ENCODE measurements at places on chromosomes 2 and 18. TPM values are rescaled to one million over a fixed set of nuclear protein-coding genes. Genes with fewer than 3 reads are reported as not detected.

GRCh38 chr18:11937874-11938478 lies 29.9 kb upstream of the MPPE1 start:
- no peaks in the 10 kb centered on the region for H3K27me3 ChIP-seq
- no peaks in the 10 kb centered on the region for H3K4me1 ChIP-seq
- peak overlapping the region; percentile 24 for H3K27ac ChIP-seq

- H3K27me3 ChIP-seq = no peaks in the 10 kb centered on the region
- H3K4me3 ChIP-seq = no peak overlapping the region
- DNase-seq = no peak
- H3K36me3 ChIP-seq = no peaks in the 10 kb centered on the region
Measured at GRCh38 chr18:39600894-39601293, 2035.3 kb upstream of the CELF4 start.

DNA sequence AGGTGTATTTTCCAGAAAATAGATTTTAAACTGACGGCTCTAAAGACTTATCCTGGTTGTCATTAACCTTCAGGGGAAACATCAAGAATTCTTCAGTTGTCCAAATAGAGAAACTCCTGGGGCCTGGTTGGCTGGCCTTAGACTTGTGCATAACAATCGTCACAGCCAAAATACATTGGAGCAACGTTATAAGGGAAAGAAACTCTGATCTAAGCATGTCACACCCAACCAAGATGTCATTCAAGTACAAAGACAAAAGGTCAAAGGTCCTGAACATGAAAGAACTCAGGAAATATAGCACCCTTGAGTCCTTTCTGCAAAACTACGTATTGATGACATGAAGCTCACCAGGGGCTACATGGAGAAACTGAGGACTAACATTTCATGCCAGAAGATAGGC lies 23.8 kb upstream of the APCDD1 start:
- H3K4me3 ChIP-seq = no peak overlapping the region
- no peak for DNase-seq
- H3K27me3 ChIP-seq = no peaks in the 10 kb centered on the region
- no peak overlapping the region for H3K27ac ChIP-seq
- H3K36me3 ChIP-seq = no peaks in the 10 kb centered on the region
- H3K4me1 ChIP-seq = no peaks in the 10 kb centered on the region

GRCh38 chr2:8729939-8730338 lies 48.1 kb downstream of the ID2 start:
- H3K36me3 ChIP-seq = peaks cover 70% of the 10 kb centered on the region
- DNase-seq = no peak
- no peak overlapping the region for H3K4me3 ChIP-seq
- no peaks in the 10 kb centered on the region for H3K4me1 ChIP-seq
- no peak overlapping the region for H3K27ac ChIP-seq

GRCh38 chr2:197121756-197122385 lies 188.7 kb downstream of the ANKRD44 start:
- no peak for DNase-seq
- H3K27ac ChIP-seq = peak overlapping the region; percentile 0
- peaks cover 12% of the 10 kb centered on the region for H3K36me3 ChIP-seq
- no peaks in the 10 kb centered on the region for H3K27me3 ChIP-seq
- H3K4me1 ChIP-seq = peaks cover 53% of the 10 kb centered on the region

Gene MROH2A
- total RNA-seq = not detected

DNA sequence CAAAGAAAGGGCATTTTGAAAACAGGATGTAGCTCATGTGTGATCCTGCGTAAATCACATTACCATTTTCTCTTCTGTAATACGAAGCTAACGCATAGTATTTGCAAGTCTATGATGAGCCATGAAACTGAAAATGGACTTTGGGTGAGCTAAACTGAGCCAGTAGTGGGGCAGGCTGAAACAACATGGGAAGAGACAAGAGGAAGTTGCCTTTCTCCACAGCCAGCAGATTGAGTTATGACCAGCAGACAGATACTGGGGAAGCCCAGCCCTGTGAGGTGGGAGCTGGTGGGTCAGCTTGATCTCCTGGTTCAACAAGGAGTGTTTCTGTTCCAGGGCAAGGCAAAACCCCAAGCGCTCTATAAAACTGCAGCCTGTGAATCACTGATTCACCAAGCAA lies 11.8 kb downstream of the CYRIA start:
- peaks cover 90% of the 10 kb centered on the region for H3K4me1 ChIP-seq
- no peak for DNase-seq
- H3K27me3 ChIP-seq = no peaks in the 10 kb centered on the region

Gene DUSP19
- total RNA-seq = 4.6 TPM
